ENCODE measurements at places on chromosomes 12 and 14. TPM values are rescaled to one million over a fixed set of nuclear protein-coding genes. Genes with fewer than 3 reads are reported as not detected.

Gene LALBA
- not detected for total RNA-seq

Gene AMN
- 4.4 TPM for total RNA-seq

Gene ANKS1B
- total RNA-seq = not detected

Gene KRT3
- not detected for total RNA-seq

Gene SOCS2
- 2.3 TPM for total RNA-seq

Gene TSHR
- total RNA-seq = 0.17 TPM
